Colonic mucosa (tissue), 4 donors: ENCODE measurements at places on chromosomes 7 and 10. TPM values are rescaled to one million over a fixed set of nuclear protein-coding genes. Genes with fewer than 3 reads are reported as not detected.

- H3K4me3 ChIP-seq = no peak overlapping the region
- H3K27ac ChIP-seq = no peak overlapping the region
Measured at GRCh38 chr7:90961037-90961725, 303.1 kb upstream of the FZD1 start.

- DNase-seq = no peak
- H3K27ac ChIP-seq = no peak overlapping the region
- no peaks in the 10 kb centered on the region for H3K27me3 ChIP-seq
- H3K36me3 ChIP-seq = no peaks in the 10 kb centered on the region
- H3K4me1 ChIP-seq = no peaks in the 10 kb centered on the region
Measured at GRCh38 chr7:14714161-14714728, 188.3 kb downstream of the DGKB start.

- no peaks in the 10 kb centered on the region for H3K36me3 ChIP-seq
- no peak overlapping the region for H3K27ac ChIP-seq
- no peak overlapping the region for H3K4me3 ChIP-seq
- no peaks in the 10 kb centered on the region for H3K27me3 ChIP-seq
Measured at GRCh38 chr7:129307592-129307991, 82.8 kb downstream of the AHCYL2 start.

FFAR4 gene
- total RNA-seq = 48.2 TPM

GRCh38 chr10:33498391-33498891, 164.0 kb upstream of the NRP1 start:
- H3K27ac ChIP-seq = no peak overlapping the region
- no peaks in the 10 kb centered on the region for H3K36me3 ChIP-seq
- DNase-seq = no peak
- no peaks in the 10 kb centered on the region for H3K4me1 ChIP-seq
- no peaks in the 10 kb centered on the region for H3K27me3 ChIP-seq
